ENCODE measurements at places on chromosomes 12 and 14. TPM values are rescaled to one million over a fixed set of nuclear protein-coding genes. Genes with fewer than 3 reads are reported as not detected.

Gene RNU4-1
- total RNA-seq: under 0.01 TPM

Gene C1R
- 3.7 TPM for total RNA-seq

Gene TMEM63C
- 8.6 TPM for total RNA-seq

Gene SLC35F4
- 4.5 TPM for total RNA-seq

Data from frontal cortex (tissue), 4 donors.